ENCODE measurements at places on chromosomes 3 and 15. TPM values are rescaled to one million over a fixed set of nuclear protein-coding genes. Genes with fewer than 3 reads are reported as not detected.

Gene FBXO40
- not detected for total RNA-seq

Gene PIGZ
- total RNA-seq, result 3.6 TPM

Gene CD86
- total RNA-seq, result not detected

Gene B4GALT4
- total RNA-seq, result 19.6 TPM

Gene NME9
- not detected for total RNA-seq

Gene GOLGA8G
- not detected for total RNA-seq

Gene CRYBG3
- 42.7 TPM for total RNA-seq

Gene PXK
- 54.4 TPM for total RNA-seq

Gene C3orf20
- under 0.01 TPM for total RNA-seq
